GM10248 (cell line): ENCODE measurements at places on chromosomes 5 and 9.

DNA sequence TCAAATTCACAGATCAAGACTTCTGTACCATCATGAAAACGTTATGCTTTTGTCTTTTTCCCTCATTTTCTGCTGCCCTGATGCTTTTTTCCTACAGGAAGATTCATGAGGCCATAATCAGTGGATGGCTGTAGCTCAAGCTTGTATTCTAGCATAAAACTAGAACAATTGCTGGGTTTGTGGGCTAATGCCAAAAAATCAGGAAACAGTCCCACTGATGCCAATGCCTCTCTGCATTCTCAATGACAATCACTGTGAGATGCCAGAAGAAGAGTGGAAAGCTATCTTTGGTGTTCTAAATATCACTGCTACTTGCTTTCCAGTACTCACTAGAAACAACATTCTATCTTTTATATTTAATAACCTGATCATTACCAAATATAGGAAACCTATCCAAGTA, 33.3 kb upstream of the FAM170A start:
- no peak for DNase-seq

GRCh38 chr5:160173-160510, 31.2 kb upstream of the LRRC14B start:
- DNase-seq, result no peak

DNA sequence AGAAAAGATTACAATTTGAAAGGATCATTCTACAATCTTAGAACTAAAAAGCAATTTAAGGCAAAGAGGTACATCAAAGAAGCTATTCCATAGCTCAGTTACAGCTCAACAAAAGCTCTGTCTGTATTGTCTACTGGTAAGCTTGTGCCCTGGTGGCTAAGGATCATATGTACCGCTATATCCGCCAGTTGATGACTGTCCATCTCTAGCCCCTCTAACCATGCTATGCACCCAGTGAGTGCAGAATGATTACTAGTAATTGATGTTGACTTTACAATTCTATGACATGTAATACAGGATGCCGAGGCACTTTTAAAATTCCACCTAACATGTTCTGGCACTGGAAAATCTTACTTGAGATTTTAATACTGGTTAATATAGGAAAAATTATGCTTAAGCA, 13.1 kb downstream of the LOX start:
- no peak for DNase-seq

GRCh38 chr5:175728316-175728715, 70.4 kb downstream of the HRH2 start:
- DNase-seq, result no peak

- DNase-seq, result no peak
Observed at GRCh38 chr9:81537964-81538363, 151.4 kb downstream of the TLE1 start.

GRCh38 chr9:109588415-109588814, 90.3 kb upstream of the PTPN3 start:
- no peak for DNase-seq

GRCh38 chr5:18051953-18052352, 417.7 kb downstream of the TAF11L14 start:
- no peak for DNase-seq

GRCh38 chr9:84226126-84226525, 114.4 kb downstream of the SLC28A3 start:
- DNase-seq, result no peak

DNA sequence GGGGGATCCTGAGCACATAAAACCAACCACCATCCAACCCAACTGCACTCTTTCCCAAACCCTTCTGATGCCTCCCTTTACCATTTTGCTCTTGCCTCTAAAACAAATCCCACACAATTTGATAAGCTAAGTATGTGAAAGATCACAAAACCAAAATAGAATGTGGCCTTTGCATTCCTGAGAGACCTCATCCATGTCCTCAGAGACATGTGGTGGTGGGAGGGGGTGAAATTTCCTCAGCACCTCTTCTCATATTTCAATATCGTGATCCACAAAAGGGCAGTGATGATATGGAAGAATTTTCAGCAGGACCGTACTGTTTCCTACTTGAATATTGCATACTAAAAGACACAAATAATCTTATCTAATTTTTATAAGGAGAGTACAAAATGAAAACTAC, 423.3 kb downstream of the TLE1 start:
- no peak for DNase-seq

DNA sequence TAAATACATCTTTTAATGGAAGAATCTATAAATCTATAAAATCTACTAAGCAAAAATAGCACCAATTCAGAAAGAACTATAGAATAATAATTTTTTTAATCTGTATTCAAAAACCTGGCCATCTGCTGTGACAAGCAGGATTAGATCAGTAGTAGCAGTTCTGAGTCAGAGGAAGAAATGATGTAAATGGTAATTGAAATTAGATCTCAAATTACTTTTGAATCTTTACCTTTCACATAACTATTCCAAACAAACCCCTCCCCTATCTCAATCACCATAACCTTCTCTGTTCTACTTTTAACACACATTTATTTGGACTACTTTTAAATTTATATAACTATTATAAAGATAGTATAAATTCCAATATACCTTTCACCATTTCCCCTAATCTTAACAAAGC, 727.8 kb upstream of the FAM174A start:
- DNase-seq, result no peak

GRCh38 chr5:116084287-116084691, 536 bp upstream of the COMMD10 start:
- peak; percentile 42 for DNase-seq

- no peak for DNase-seq
Observed at GRCh38 chr5:133866160-133866902, 102.1 kb downstream of the C5orf15 start.

- no peak for DNase-seq
Observed at GRCh38 chr9:123370526-123371227, 14.7 kb downstream of the CRB2 start.

- DNase-seq, result no peak
Observed at GRCh38 chr5:131430794-131431193, 166.9 kb downstream of the CDC42SE2 start.

GRCh38 chr5:131210151-131210510, 39.4 kb downstream of the LYRM7 start:
- no peak for DNase-seq

- DNase-seq, result no peak
Observed at GRCh38 chr9:94281101-94281500, 22.0 kb downstream of the ZNF169 start.

DNA sequence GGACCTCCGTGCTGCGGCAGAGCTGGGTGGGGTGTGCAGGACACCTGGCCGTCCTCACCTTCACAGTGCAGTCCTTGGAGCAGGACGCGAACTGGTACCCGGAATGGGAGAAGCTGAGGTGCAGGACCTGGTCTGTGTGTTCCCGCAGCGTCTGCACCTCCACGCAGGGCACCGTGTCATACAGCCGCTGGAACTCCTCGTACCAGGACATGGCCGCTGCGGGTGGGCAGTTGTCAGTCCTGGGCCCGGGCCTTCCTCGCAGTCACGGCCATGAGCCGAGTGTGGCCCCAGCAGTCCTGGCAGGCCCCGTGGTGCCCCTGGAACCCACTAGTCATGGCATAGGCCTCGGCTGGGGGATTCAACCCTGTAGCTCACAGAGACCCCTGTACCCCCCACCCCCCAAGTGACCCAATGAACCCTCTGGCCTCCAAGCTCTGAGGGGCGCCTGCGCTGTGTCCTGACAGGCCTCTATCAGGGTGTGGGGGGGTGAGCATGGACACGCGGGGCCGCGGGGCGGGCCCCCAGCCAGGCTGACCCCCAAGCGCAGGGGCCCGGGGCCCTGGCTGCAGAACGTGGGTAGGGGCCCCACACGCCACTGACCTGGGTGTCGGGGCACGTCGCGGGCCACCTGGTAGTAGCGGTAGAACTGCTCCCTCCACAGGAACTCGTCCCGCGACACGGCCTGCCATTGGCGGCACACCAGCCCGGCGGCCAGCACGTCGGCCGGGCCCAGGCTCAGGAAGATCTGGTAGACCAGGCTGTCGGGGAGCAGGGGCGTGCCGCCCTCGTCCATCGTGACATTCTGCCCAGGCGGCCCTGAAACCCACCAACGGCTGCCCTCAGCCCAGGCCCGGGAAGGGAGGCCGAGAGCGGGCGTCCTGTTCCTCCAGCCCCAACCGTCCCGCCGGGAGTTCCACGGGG, 987 bp downstream of the FBXW5 start:
- DNase-seq, result peak; percentile 63

DNA sequence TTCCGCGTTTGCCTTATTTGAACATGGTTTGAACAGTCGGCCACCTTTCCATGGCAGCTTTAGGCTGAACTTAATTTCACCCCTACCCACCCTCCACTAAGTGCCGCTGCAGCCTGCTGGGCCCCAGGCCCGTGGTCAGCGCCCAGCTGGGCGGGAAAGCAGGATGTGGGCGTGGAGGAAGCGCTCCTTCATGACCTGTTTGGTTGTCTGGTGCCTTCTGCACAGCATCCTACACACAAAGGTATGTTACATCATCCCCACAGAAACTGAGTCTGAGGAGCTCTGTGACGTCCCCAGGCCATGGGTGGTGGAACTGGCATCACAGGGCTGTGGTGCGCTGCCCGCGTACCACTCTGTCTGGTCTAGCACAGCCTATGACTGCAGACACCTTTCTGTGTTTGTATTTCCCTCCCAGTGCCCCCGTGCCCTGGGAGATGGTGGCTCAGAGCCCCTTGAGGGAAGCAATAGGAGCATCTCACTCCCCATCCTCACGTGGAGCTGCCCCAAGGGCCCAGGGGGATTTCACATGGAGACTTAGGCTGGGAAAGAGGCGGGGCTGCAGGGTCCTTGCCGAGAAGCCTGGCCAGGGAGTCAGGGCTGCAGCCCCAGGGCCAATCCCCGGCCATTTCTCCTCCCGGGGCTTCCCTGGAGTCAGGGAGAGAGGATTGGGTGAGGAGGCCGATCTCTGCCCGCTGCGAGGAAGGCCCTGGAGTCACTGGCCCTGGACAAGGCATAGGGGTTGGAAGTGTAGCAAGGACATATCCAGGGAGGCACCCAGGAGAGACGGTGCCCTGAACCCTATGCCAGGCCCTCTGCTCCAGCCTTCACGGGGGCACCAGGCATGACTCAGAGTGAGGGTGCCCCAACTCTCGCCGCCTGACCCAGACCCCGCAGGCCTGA, 37.5 kb upstream of the SUSD3 start:
- no peak for DNase-seq

- DNase-seq, result no peak
Observed at GRCh38 chr5:154146409-154146808, 44.1 kb upstream of the GALNT10 start.
